Fibroblast of the aortic adventitia (primary cell): ENCODE measurements at places on chromosomes 16 and 17. TPM values are rescaled to one million over a fixed set of nuclear protein-coding genes. Genes with fewer than 3 reads are reported as not detected.
A peak's percentile ranks its signal among the peaks of the same experiment; 100 is the strongest.

The NPIPB13 gene
- total RNA-seq: 0.36 and 1.1 TPM in 2 replicates

GRCh38 chr17:65050438-65050837, 6.1 kb downstream of the GNA13 start:
- DNase-seq: no peak

The KRT40 gene
- not detected in 2 replicates for total RNA-seq

DNA sequence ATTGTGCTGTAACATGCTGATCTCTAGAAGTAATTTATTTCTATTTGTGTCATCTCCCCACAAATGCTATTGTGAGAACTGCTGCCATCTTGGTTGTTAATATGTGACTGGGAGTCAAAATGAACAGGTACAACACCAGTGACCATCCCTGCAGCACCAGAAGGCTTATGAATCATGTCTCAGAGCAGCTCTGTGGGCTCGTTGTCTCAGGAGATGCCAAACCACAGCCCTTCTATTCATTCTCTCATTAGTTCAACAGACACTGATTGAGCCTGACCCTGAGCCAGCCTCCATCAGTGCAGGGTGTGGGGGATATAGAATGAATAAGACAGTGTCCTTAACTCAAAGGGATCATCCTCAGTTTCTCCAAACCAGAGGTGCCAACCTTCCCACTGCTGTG, 92.5 kb downstream of the UTP18 start:
- DNase-seq: no peak

DNA sequence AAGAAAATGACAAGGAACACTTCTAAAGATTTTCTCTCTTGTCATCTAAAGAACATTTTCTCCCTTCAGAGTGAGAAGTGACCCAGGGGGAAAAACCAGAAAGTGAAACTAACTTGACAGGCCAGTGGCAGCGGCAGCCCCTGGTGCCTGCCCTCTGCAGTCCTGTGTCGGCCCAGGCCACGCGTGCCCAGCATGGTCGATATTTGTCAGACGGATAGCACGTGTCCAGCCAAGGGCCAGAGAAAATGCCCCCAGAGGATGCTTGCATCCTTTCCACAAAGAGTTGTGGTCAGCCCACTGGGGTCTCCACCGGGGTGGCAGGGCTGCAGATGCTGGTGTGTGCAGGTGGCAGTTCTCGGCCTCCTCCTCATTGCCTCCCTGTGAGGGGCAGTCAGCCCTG, 176.6 kb downstream of the RAB11FIP4 start:
- no peak for DNase-seq

The SP6 gene
- 0.09 TPM in 1 of 2 replicates, not detected in the other for total RNA-seq

DNA sequence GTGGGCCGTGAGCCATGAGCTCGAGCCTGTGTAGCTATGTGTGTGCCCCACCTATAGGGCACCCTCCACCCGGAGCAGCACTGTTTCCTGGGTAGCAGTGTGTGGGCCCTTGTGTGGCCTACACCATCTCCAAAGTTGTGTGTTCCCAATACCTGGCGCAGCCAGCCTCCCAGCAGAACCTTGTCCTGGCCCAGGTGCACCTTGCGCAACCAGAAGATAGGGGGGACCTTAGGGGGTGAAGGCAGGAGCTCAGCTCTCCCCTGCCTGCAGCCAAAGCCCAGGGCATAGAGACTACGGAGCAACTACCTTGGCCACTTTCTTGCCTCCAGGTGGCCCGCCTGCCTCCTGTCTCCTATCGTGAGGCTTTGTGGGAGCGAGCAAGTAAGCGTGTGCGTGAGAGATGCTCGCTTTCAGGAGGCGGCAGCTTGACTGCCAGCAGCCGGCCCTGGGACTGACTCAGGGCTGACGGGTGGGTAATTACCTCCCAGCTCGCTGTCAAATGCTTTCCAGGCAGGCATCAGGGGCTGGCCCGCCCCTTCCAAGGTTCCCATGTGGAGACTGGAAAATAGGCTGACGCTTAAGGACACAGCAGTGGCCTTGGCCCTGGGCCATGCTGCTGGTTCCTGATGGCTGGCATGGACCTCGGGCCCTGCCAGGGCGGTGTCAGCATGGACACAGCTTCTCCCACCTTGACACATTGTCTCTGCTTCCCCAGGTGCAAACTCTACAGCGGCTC, 19.0 kb downstream of the TRAF7 start:
- DNase-seq: no peak

The RNF167 gene
- 17.2 and 26.4 TPM in 2 replicates for total RNA-seq

DNA sequence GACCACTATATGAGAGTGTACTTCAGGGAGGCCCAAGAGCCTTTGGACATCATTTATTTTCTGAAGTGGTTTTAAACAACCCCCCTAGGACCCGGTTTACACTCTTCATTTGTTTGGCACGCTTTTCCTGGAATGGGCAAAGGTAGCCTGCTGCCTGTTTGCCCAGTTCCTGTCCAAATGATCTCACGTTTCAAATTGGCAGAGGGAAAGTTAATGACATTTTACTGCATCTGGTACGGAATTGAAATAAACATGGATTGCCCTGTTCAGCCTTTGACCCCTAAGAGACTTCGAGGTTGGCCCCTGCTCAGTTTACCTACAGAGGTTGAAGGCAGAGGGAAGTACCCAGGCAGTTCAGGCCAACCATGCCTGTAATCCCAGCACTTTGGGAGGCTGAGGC, 5.8 kb upstream of the RPRML start:
- DNase-seq: no peak

DNA sequence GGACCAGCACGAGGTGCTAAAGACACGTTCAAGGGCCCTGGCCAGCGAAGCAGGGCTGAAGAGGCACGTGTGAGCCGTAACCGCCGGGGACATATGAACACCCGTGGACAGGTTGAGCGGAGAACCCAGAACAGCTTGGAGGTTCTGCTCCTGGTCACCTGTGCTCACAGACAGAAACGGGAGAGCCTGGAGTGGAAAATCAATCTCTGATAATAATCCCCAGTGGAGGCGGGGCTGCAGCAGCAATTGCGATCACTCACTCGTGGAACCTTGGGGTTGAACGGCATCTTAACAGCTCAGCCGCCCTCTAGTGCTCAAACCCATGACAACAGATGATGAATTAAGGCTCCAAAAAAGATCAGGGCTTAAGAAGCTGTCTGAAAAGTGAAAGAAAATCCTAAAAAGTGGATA, 25.6 kb downstream of the WIPI1 start:
- no peak for DNase-seq

DNA sequence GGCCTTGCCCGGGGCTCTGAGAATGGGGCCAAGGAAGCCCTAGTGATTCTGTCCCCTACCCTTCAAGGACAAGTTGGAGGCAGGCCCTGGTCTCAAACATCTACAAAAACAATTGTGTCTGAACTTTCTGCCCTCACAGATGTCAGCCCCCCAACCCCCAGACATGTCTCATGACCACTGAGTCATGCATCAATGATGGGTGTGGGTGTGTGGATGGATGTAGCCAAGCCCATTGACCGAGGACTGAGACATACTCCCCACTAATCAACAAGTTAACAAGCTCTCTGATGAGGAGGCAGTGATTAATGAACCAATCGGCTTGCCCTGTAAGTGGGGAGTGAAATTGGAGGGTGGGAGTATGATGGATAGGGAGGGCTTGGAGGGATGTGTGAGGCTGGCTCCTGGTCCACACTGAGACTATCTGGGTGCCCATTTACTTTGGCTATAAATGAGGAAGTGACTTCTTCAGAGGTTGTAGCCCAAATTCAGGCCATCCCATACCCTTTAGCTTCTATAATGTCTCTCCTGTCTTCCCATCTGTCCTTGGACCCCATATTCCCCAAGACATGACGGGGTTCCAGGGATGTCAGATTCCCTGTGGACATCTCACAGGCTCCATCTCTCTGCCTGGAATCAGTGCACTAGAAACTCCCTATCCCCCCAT, 97.1 kb upstream of the TMEM97 start:
- DNase-seq: peak; percentile 14

DNA sequence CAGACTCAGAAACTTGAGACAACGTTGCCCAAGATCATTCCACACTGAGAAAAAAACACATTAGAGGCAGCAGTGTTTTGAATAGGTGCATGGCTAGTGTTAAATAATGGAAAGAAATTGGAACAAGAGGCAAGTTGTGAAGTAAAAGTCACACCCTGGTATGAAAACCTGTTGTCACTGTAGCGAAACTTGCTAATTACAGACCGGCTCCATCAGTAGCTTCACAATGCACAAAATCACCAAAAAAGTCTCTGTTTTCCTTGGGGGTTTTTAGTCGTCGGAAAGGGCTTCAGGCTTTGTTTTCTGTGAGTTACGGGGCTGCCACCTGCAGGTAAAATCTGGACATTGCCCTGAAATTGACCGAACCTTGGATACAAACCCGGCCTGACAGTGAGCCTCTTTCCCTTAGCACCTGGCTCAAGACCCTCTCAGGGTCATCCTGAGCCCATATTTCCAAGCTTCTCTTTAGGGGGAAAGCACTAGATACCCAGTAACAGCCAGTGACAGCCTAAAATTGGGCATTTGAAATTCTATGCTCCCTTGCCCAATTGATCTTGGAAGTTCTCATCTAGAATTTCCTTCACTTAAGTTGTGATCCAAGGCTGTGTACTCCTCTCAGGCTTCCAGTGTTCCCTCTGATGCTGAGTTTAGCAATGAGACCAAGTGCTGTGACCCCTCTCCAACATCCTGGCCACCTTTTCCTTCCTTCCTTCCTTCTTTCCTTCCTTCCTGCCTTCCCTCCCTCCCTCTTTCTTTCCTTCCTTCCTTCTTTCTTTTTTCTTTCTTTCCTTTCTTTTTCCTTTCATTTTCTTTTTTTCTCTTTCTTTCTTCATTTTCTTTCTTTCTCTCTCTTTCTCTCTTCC, 7.2 kb upstream of the GRB2 start:
- peak; percentile 83 for DNase-seq

DNA sequence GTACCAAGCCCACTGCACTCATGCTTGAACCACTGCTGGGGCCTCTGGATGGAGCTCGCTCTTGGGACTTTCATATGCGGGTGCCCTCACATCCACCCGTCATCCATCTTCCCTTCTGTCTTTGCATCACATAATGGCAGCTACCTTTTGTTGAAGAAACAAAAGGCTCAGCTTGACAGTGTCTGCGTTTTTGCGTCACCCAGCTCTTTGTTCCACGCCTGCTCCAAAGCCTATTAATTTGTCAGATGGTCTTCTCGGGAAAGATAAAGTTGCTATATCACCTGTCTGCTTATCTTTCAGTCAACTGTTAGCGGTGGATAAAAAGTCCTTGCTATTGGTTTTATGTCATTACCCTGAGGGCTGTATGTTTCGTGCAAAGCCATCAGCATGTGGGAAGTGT, 18.1 kb upstream of the BCO1 start:
- DNase-seq: no peak
